ENCODE measurements at places on chromosomes 7 and 10.

DNA sequence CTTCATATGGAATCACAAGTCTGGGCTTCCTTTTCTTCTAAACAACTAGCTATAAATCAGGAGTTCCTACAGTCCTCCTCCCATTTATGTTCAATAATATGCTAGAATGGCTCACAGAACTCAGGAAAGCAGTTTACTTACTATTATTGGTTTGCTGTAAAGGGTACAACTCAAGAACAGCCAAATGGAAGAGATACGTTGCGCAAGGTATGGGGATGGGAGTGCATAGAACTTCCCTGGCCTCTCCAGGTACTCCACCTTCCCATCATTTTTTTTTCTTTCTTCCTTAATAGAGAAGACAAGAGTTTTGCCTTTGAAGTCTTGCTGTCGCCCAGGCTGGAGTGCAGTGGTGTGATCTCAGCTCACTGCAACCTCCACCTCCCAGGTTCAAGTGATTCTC lies 27.1 kb upstream of the SEMA4G start:
- no peak for DNase-seq

- no peak for DNase-seq
Measured at GRCh38 chr10:91541481-91541880, 91.4 kb downstream of the PPP1R3C start.

- no peak for DNase-seq
Measured at GRCh38 chr10:114932945-114933344, 5.0 kb upstream of the TRUB1 start.

DNA sequence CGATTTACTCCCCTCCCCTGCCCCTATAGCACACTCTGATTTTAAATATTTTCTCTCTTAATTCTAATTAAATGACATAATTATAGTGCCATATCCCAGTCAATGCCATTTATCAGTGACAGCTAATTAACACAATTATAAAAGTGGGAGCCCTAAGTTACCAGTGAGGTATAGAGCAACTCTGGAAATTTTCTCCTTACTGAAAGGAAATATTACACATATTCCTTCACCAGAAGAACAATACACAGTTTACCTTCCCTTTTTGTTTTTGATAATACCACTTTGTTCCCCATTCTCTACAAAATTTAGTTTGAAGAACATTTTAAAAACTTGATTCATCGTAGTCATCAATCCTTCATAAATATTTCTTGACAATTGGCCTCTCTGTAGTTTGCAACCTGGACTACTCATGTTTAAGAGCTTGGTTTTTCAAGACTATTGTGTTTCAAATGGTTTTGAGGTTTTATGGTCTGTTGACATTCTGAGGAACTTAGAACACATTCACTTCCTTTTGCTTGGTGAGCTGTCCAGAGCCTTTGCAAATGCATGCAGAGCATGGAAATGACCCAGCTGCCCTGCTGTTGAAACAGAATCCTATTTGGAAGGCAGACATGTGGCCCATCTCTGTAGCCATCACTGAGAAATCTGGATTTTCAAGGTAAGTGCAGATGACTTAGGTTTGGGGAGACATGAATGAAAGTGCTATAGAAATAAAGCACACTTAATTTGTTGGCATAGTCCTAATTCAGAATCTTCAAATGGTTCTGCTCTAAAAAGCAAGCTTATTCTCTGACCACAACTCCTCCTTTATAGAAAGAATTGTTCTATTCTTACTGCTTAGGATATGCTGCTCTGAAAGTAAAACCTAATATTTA lies at the start of gene GPR141:
Gene GPR141, plus strand, starts transcription at position 521 of the 875 bp plus-strand sequence. CDS start 56,628 bp downstream, outside the sequence.
- DNase-seq = no peak

- no peak for DNase-seq
Measured at GRCh38 chr7:151683615-151684407, 164.1 kb upstream of the RHEB start.

GRCh38 chr10:44895280-44895679 lies 15.9 kb upstream of the TMEM72 start:
- no peak for DNase-seq

- no peak for DNase-seq
Measured at GRCh38 chr7:133039614-133040013, 42.3 kb downstream of the CHCHD3 start.

GRCh38 chr10:119132521-119133345 lies 28.8 kb downstream of the DENND10 start:
- DNase-seq = no peak

GRCh38 chr10:89306434-89307268 lies 4.8 kb downstream of the IFIT2 start:
- no peak for DNase-seq

GRCh38 chr7:143418681-143419458 lies 10.2 kb upstream of the EPHA1 start:
- DNase-seq = no peak

GRCh38 chr10:109411917-109412316 lies 511.4 kb downstream of the XPNPEP1 start:
- DNase-seq = no peak

GRCh38 chr10:49834976-49835375 lies 72.9 kb upstream of the OGDHL start:
- DNase-seq = no peak

- no peak for DNase-seq
Measured at GRCh38 chr7:101804088-101804963, 13.1 kb upstream of the CUX1 start.

GRCh38 chr7:73443548-73444255 lies 10.1 kb downstream of the FZD9 start:
- no peak for DNase-seq

DNA sequence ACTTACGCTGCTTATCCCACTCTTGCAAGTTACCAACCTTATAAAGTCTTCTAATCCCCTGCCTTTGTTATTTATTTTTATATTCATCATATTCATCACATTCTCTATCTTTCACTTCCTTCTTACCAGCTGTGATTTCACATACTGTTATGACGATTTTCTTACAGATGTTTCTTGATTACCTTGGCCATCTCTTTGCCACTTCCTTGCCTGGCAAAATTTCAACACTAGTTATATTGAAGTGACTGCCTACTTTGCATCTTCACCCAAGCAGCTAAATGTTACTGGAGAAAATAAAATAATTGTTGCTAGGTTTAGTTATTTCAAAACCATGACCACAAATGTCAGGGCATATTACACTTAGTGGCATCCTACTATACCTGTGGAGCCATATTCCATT lies 8.8 kb upstream of the STEAP4 start:
- no peak for DNase-seq

DNA sequence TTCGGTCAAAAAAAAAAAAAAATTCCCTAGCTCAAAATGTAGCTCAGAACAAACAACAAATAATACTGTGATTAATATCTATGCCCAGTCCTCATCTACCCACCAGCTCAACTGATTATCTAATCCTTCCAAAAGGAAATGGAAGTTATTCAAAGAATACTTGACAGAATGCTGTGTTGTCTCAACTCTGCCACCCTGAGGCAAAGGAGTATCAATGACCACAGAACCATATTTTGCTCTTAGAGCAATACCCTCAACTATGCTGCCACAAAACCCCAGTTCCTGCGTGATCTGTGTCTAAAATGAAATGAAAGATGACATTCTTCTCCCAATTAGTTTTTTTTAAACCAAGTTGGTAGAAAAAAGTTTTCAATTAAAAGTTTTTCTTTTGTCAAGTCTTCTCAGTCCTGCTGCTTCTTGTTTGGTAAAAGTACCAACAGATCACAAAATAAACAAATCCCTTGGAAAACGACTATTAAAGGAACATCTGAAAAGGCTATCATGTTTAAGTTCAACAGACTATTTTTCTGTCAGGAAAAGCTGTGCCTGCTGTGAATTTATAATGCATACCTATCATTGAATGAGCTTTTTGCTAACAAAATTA lies 21.6 kb downstream of the RBM28 start:
- DNase-seq = no peak

DNA sequence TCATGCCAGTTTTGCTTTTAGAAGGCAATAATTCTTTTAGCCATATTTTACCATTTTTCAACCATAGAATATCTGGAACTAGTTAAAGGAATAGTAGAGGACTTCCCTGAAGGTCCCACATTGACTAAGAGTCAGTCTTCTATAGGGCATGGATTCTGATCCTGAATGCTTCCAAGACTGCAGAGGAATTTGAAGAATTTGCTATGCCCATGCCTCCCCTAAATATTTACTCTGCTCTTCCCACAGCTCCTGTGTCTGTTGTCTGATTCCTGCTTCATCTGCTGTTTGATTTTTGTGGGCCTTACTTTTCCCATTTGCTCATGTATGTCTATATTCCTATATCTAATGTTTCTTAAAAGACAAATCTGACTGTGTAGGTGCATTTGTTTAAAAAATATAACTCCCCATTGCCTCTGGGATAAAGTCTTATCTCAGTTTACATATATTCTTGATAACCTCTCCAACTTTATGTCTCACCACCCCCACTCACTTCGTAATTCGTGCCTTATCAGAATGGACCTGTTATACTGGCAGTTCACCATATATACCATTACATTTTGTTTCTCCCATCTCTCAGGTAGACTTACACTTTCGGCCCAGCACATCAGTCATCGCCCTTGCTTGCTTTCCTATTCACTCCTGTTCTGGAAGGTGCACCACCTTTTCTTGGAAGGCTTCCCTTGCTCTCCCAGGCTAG lies 33.9 kb downstream of the LRRC4 start:
- DNase-seq = no peak

GRCh38 chr10:112838784-112839481 lies 111.1 kb upstream of the TCF7L2 start:
- no peak for DNase-seq

DNA sequence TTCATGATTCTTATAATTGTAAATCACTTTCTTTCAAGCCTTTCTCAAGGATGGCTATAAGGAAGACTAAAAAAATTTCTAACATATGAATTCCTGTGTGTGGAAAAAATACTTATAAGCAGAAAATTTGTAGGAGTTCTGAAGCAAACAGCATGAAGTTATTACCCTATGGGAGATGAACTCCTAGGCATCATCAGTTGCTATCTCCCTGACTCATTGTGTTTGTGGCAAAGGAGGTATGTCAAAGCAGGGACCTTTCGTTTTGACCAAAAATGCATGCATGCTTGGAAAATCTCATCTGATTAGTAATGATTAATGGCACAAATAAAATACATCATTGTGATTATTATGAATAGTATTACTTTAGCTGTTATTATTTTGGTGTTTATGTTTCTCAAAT lies 59.4 kb downstream of the CALCR start:
- no peak for DNase-seq

DNA sequence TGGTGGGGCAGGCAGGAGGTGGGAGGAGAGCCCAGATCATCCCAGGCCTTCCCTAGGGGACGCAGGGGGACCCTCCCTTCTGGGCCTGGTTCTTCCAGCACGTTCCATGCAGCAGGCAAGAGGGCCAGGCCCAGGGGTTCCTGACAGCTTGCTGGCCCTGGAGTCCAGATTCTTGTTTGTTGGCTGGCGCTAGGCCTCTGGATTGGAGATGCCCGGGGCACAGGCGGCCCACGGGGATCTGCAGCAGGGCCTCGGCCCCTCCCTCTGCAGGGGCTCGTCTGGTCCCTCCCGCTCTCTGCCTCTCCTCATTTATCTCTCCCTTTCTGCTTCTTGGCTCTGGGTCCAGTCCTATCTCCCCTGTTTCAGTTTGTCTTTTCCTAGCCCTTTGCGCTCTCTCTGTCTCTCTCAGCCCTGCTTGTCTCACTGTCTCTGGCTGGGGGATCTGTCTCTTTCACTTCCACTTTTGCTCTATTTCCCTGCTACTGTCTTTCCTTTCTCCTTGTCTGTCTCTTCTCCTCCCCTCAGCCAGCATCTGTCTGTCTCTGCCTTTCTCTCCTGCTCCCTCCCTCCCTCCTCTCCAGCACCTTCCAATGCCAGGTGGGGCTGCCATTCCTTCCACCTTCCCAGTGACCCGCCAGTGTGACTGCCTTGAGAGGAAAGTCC lies 1.1 kb upstream of the AQP1 start:
- DNase-seq = no peak

DNA sequence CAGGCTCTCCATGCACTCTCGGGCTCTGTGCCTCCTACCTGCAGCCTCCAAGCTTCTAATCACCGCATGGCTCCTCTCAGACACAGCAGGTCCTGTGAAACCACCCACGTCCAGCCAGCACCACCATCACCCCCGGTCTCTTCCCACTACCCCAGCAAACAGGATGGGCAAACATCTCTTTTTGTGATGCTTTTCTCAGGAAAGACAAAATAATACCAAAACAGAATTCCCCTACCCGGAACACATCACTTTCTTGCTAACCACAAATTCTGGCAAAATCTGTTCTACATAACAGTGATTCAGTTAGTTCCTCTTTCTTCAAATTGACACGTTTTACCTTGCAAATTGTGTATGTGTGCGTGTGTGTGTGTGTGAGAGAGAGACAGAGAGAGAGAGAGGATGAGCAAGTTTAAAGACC lies 6.5 kb downstream of the SNX8 start:
- no peak for DNase-seq

DNA sequence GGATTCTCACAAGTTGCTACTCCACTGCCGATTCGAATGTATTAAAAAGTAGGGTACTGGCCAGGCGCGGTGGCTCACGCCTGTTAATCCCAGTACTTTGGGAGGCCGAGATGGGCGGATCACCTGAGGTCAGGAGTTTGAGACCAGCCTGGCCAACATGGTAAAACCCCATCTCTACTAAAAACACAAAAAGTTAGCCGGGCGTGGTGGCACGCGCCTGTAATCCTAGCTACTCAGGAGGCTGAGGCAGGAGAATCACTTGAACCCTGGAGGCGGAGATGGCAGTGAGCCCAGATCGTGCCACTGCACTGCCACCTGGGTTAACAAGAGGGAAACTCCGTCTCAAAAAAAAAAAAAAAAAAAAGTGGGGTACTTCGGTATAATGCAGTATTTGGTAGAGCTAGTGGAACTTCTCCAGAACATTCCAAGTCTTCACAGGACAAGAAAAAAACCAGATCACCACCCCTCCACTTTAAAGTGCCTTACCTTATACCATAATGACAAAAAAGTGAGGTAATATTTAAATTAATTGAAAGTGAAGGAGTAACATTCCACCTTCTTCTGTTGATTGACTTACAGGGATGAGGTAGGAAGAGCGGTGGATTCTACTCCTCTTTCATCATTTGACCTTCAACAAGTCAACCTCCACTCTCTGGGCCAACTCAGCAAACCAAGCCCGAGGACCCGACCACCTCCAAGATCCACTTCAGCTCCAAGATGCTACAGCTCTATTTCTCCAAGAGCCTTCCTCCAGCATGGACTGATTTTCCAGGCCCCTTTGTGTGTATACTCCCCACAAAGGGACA lies 2.0 kb downstream of the BAZ1B start:
- DNase-seq = no peak

- no peak for DNase-seq
Measured at GRCh38 chr10:73239908-73240307, 7.1 kb downstream of the DNAJC9 start.

- DNase-seq = no peak
Measured at GRCh38 chr10:59585046-59585700, 124.5 kb downstream of the SLC16A9 start.

- DNase-seq = no peak
Measured at GRCh38 chr10:70064486-70064885, 11.8 kb downstream of the MACROH2A2 start.

DNA sequence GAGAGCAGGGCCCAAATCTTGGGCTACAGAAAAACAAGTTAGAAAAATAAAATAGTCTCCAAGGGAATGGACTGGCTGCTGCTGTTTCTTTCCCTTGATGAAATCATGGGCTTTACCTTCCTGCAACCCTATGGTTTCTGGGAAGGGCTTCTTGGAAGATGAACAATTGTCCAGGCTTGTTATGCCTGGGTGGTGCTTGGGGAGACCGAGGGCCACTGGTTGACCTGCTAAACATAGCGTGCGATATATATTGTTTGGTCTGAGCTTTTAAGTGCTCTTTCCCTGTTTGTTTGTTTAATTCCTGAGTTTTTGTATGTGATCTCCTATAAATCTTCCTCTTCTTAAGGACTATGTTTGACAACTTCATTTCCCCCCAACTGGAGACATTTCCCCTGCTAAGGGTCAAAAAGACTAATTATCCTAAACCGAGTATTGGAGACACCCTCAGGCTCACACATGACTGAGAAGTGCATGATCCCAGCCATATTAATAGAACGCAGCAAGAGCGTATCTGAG lies 37.9 kb downstream of the SLC25A28 start:
- no peak for DNase-seq
